ENCODE measurements at places on chromosomes 4 and X. TPM values are rescaled to one million over a fixed set of nuclear protein-coding genes. Genes with fewer than 3 reads are reported as not detected.

DNA sequence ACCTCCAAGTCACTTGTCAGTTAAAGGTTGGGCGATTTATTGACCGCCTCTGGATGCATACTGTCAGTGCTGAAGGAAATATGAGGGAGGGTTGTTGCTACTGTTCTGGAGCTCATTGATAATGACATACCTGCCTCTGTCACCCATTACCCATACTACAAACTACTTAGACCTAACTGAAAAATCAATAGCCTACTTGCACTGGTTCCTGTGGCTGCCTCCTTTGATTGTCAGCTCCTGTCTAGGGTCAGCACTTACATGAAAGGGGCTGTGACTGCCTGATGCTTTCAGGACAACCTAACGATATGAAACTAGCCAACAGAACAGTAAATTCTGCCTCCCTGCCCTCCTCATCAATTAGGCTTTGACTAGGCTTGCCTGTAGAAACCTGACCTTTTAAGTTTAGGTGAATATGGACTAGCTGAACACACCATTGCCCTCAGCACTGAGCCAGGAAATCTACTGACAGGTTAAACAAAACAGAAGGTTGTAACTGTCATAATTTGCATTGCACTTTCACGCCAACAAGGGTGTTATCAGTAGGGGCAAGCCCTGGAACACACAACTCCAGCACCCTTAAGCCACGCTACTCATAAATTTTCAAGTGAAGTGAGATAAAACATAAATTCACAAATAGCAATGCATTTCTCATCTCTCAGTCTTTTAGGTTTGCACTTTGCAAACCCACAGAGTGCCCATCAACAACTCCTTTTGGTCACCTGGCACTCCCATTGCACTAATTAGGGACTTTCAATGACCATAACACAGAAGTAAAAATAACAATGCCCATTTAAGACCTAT, 9.0 kb upstream of the MAB21L2 start:
- no peak for DNase-seq

- DNase-seq: no peak
These were observed 60.2 kb upstream of the CLDN34 start for GRCh38 chrX:9906919-9907318.

- DNase-seq: no peak
These were observed 7.3 kb upstream of the CSF2RA start for GRCh38 chrX:1261285-1261684.

DNA sequence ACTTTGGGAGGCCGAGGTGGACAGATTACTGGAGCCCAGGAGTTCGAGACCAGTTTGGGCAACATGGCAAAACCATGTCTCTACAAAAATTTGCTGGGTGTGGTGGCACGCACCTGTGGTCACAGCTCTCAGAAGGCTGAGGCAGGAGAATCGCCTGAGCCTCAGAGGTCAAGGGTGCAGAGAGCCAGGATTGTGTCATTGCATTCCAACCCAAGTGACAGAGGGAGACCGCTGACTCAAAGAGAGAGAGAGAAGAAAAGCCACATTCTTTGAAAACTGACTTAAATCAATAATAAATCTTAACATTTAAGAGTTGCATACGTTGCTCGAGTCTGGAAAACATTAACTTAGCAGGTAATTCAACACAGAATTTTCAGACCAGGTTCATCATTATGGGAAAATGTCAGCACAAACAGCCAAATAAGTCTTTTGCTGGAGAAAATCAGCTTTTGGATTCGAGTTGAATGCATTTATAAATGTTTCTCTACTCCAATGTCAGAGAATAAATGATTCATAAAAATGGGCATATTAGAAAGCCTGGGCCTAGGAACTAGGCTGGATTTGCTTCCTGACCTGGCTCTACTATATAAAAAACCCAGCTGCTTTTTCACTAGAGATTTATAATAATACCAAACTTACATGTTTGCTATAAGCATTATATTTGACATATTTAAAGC, 68.3 kb upstream of the RBPJ start:
- DNase-seq: no peak

Gene SLC6A8
- 76.6 TPM for total RNA-seq

Gene EGFL6
- total RNA-seq: not detected

Gene CLDN34
- not detected for total RNA-seq

Gene ZNF41
- total RNA-seq: 12.1 TPM

Gene ETNPPL
- 0.75 TPM for total RNA-seq

Gene POU3F4
- total RNA-seq: not detected

Gene SPIN2A
- total RNA-seq: 0.12 TPM

Measured in right atrium auricular region (tissue), 2 donors.